ENCODE measurements at places on chromosomes 12 and 14. TPM values are rescaled to one million over a fixed set of nuclear protein-coding genes. Genes with fewer than 3 reads are reported as not detected.

SCNN1A gene
- 15.6 TPM for total RNA-seq

SIX6 gene
- not detected for total RNA-seq

STON2 gene
- 0.79 TPM for total RNA-seq

ANKRD33 gene
- total RNA-seq = 0.12 TPM

PZP gene
- not detected for total RNA-seq

NEUROD4 gene
- 0.02 TPM for total RNA-seq

AICDA gene
- 0.05 TPM for total RNA-seq

KRT83 gene
- total RNA-seq = 6.5 TPM

LAG3 gene
- total RNA-seq = 1.6 TPM

All from A549 treated with CORT108297 at 1 μM for 4 hours (cell line).